Amniotic stem cell (primary cell): ENCODE measurements at places on chromosomes 1 and 21.

- no peak for DNase-seq
Measured at GRCh38 chr1:235221653-235222375, 60.8 kb upstream of the RBM34 start.

DNA sequence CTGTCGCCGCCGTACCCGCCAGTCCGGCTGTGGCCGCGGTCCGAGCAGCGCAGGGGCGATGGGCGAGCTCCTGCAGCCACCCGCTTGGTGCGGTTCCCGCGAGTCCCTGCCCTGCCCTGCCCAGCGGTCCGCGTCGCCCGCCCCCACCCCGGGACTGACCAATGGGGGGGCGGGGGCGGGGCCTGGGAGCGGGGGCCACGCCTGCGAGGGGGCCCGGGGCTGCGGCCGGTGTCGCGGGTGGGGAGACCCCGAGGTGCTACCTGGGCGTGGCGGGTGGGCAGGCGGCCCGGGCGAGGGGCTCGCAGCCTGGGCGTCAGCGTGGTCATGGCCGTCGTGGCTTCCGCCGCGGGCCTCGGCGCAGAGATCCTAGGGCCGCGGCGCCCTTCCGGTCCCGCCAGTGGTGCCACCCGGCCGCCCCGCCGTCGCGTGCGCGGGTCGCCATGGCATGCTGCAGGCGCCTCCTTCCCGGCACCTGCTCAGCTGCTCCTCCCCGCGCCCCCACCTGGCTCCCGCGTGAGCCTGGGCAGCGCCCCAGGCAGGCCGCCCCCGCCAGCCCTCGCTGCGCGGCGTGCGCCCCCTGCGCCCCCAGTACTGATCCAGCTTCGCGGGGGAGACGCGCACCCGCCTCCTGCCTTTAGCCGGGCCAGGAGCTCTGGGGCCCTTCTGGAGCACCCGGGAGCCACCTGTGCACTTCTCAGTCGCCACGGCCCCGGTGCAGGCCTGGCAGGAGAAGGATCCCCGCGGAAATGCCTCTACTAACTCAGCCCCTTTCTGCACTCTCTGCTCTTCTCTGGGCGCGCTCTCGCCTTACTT is at the start of gene BMP8B:
Gene BMP8B (minus strand): TSS at position 108 of the 813 bp plus-strand sequence. CDS start 380 bp downstream, outside the sequence.
- DNase-seq, result no peak

DNA sequence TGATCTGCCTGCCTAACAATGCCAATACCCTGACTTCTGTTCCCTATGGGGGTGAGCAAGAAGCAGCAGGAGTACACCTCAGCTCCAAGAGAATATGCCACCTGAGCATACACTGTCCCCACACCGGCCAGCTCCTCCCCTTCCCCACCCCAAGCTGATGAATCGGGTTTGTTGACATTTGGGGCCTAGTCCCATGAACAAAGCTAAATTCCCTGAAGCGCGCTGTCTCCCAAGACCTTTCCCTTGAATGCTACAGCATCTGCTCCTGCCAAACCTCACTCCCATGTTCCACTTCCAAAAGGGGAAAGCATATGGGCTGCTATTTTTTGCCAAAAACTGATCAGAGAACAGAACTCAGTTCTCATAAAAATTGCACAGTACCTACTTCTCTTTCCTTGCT is 220.4 kb upstream of the CAMK1G start:
- DNase-seq, result no peak

DNA sequence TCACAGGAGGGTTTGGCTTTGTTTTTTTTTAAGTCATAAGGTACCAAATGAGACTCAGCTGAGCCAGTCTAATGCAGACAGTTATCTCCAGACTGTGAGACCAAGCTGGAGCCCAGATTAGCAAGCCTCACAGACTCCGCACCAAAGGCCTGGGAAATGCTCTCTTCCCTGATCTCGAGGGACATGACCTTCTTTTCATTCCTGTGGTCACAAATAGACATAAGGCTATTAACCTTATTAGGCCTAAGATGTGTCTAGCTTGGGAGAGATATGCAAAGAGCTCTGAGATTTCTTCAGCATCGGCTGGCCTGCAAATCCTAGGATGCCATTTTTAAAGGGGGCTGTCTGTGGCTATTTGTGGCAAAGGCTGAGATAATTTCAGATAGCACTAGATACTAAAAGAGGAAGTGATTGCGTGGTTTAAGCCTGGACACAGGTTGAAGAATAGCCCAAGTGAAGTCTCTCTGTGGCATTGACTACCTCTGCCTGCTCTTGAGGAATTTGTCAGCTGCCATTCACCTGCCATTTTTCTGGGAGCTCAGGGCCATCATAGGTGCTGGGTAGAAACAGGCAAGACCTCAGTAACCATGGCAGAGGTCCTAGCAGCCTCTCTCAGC is 301.3 kb downstream of the SIPA1L2 start:
- no peak for DNase-seq

DNA sequence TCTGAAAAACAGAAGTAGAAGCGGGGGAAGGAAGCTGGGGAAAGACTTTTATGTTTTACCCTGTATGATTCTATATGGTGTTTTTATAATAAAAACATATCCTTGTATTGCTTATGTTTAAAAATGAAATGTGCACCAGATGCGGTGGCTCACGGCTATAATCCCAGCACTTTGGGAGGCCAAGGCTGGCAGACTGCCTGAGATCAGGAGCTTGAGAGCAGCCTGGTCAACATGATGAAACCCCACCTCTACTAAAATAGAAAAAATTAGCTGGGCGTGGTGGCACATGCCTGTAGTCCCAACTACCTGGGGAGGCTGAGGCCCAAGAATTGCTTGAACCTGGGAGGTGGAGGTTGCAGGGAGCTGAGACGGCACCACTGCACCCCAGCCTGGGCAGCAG is 155.4 kb downstream of the SMYD3 start:
- no peak for DNase-seq

DNA sequence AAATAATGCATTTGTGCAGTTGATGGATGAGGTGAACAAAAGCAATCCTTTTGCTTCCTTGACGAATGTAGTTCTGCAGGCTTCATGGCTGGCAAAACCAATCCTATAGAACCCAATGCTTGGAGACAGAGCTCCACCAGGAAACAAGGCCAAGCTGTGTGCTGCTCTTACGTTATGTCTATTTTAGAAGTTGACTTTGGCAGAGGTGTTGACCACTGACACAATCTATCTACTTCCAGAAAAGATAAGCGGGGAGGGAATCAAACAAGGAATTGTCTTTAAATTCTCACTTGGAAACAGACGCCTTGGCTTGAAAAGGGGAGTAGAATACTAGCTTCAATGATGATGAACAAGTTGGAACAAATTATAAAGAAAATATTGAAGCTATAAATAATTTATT is 211.2 kb downstream of the SETD4 start:
- DNase-seq, result no peak
